ENCODE measurements at places on chromosomes 1 and 21.

DNA sequence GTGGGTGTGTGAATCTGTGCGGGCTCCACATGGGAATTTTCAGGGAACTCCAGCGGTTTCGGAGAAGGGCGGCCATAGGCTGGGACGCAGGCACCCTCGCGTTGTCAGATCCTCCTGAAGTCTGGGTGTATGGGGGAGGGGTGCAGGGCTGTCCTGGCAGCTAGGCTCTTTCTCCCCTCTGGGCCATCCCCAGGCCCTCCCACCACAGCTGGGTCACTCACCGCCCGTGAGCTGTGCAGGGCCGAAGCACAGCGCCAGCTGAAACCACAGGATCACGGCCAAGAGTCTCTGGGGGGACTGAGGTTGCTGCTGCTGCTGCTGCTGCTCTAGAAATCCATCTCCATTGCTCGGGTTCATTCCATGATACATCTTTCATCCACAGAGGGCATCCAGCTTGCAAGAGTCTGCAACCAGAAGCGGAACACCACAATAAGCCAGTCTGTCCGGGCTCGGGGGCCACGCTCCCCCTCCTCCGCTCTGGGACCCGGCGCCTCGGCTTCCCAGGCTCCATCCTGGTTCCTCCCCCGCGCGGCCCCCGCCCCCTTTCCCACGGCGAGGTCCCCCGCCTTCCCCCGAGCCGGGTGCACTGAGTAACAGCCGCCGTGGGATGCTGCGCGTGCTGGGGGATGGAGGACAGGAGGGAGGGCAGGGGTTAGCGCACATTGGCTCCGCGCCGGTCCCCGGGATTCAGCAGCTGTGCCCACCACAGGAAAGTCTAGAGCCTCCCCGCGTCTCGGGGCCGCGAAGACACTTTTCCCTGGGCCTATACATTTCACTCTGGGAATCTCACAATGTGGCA lies 720 bp downstream of the SUSD4 start:
- DNase-seq = peak; percentile 15

DNA sequence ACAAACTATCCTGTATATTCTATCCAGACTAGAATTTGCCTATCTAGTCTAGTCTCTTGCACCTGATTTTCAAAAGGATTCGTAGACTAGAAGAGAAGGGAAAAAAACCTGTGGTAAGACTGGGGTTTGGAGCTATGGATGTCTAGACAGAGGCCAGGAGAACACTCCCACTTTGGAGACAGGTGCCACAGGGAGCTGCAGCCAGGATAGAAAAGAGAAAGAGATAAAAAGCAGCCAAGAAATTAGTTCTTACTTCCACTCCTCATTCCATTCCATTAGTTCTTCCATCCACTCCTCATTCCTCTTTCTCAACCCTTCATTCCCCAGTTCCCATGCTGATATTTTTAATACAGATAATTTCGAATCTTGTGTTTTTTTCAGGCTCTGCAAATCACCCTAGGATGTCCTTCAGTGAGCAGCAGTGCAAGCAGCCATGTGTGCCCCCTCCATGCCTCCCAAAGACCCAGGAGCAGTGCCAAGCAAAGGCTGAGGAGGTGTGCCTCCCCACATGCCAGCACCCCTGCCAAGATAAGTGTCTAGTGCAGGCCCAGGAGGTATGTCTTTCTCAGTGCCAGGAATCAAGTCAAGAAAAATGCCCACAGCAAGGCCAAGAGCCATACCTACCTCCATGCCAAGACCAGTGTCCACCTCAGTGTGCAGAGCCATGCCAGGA lies 496 bp downstream of the PRR9 start:
- DNase-seq = no peak

DNA sequence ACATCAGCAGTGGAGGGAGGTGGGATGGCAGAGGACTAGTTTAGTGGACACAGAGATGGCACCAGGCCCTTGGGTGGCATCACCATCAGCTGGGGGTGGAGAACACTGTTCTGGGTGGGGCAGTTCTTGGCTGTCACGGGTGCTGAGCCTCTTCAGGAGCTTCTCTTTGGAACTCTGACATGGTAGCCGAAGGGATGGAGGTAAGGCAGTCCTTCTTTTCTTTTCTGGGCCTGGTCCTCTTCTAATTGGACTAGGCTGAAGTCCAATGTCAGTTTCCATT lies 8.3 kb upstream of the MEF2D start:
- DNase-seq = no peak

DNA sequence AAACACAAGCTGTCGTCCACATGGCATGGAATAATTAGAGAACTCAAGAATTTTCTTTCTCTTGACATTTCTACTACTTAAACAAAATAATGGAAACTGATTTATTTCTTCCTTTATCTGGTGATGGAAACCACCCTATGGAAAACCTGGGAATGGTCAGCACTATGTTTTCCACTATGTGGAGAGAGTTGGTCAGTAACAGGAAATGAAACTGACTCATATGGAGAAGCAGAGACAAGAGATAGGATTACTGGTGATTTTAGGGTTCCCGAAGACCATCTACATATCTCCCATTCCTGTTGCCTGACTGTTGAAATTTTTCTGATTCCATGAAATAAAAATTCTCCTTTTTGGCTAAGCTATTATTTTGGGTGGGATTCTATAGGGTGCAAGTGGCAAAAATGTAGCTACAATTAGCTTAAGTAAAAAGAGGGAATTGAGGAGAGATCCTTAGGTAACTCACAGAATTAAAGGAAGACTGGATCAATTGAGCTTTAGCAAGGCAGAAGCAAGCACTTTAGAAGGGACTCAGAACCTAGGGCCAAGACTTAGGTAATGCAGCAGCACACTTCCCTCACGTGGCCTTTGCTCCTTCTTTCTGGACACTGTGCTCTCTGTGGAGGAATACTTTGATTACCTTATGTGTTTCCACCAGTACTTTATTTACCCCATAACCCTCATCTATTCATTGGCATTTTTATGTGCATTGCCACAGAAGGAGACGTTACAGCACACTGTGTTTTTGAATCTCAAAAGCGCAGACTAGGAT lies 89.6 kb downstream of the LEPR start:
- DNase-seq = no peak

DNA sequence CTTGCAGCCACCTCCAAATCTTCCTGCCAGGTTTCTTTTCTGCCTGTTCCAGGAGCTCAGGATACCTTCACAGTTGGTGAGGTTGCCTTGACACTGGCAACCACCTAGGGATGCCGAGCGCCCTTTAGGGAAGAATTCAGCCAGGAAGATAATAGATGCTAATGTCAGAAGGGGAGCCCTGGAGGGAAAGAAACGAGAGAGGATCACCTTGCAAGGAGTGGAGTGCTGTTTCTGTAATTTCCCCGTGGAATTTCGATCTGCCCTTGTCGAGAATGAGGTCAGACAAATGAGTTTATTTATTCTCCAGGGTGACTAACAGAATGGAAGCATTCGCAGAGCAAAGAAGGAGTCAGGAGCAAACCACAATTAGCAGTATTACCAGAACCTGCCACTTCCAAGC lies 315.8 kb upstream of the KAZN start:
- no peak for DNase-seq

DNA sequence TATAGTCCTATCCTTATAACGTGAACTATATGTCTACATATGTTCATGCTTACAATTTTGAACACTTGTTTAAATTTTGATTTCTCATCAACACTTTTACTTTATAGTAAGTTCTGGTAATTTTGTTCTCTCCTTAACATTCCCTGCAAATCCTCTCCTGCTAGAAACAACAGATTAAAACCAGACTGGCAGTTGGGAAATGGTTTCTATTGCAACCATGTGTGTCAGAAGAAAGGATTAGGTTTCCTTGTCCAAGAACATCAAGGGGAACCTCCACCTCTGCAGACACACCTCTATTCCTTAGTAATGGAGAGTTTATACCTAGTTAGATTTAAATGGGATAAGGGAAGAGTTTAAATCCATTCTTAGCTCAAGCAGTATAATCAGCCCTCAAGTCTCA lies 3.3 kb upstream of the WARS2 start:
- no peak for DNase-seq

- no peak for DNase-seq
Observed at GRCh38 chr1:77624102-77624501, 58.4 kb downstream of the ZZZ3 start.

DNA sequence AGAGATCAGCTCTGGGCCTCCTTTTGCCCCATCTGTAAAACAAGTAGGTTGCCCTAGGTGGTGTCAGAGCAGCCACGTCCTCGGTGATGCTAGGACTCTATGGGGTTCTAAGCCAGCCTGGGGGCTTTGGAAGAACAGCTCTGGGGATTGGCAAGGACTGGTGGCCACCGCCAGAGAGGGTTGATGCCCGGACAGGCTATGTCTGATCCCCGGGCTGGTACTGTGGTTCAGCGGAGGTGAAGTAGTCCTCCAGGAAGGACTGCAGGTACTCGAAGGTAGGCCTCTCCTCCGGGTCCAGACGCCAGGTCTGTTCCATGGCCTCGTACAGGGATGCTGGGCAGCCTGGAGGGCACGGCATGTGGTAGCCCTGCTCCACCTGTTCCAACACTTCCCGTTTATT lies 8.8 kb upstream of the AHDC1 start:
- no peak for DNase-seq

GRCh38 chr1:114269539-114269938 lies 115.9 kb upstream of the SYT6 start:
- DNase-seq = no peak

DNA sequence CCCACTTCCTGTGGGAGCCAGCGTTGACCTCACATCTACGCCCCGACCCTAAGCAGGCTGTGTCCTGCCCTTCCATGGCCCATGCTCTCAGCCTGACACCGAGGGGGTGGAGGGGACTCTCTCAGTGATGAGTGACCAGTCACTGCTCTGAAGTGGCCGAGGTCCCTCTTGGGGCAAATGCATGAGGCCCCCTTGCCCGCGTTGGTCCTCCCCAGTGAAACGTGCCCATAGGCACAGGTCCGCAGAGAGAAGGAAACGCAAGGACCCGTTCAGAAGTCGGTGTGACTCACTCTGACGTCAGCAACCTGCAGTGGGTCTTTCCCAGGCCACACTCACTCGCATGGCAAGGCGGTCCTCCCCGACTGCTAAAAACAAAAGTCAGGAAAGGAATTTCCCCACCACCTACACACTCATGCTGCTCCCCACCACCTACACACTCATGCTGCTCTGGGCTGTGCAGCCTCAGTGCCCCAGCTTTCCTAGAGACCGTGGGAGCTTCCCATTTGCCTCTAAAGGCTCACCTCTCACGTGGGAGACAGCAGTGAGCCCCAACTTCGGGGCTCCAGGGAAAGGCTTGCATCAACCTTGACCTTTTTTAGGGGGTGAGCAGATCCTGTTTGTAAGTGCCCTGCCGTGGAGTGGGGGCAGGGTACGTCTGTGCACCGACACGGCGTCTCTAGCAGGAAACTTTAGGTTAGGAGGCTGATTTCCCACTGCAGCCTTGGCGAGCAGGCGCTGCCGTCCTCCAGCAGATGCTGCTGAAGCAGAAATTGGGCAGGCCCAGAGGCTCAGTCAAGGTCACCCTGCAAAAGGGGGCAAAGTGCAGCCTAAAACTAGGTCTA lies 11.4 kb downstream of the UBASH3A start:
- DNase-seq = peak; percentile 69

DNA sequence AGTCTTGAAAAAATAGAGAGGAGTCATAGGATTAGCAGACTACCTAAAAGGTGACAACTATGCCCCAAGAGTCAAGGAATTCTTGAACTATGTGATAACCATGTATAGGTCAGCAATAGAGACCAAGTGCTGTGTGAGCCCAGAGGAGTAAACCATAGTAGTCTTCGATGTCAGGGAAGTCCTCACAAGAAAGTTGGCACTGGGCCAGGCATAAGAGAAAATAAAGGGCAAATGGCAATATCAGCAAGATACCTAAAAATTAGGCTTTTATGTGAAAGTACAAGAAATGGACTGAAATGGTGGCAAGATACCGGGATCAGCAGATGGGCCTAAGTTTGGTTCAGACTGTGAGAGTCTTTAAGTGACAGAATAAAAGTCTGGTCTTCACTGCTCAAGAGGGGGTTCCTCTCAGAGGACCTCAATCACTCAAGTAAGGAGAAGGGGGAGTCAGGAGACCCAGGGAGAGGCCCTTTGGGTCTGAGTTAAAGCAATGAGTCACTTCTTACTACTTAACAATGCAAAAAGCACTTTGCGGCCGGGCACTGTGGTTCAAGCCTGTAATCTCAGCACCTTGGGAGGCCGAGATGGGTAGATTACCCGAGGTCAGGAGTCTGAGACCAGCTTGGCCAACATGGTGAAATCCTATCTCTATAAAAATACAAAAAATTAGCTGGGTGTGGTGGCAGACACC lies 95.0 kb downstream of the TEX35 start:
- DNase-seq = no peak

DNA sequence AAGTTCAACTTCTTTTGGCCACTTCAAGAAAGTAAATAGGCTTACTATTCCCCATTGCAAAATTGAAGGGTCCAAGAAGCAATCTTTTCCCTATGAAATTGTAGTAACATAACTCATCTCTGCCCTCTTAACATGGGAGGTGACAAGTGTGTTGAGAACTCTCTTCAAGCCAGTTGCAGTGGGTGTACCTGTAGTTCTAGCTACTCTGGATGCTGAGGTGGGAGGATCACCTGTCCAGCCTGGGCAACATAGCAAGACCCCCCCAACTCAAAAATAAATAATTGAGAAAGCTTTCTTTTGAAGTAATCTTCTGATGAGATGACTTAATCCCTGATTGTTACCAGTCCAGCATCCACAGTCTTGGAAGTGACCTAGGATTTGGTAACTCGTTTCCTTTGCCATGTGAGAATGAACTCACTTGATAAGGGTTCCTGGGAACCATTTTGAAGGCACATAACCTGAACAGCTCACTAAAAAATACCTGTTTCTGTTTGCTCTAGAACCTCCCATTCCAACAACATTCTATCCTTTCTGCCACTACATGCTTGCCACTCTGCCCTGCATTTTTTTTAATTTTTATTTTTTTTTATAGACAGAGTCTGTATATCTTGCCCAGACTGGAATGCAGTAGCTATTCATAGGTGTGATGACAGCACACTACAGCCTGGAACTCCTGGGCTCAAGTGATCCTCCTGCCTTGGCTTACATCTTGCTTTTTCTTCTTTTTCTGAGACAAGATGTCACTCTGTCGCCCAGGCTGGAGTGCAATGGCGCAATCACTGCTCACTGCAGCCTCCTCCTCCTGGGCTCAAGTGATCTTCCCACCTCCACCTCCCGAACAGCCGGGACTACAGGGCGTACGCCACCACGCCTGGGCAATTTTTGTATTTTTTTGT lies 1.4 kb upstream of the IPO9 start:
- no peak for DNase-seq

GRCh38 chr1:44266400-44267344 lies 53.4 kb downstream of the DMAP1 start:
- DNase-seq = no peak

- DNase-seq = no peak
Observed at GRCh38 chr1:93907718-93908117, 1.5 kb downstream of the GCLM start.

Data from germinal center (tissue), 1 donor.